ENCODE measurements at places on chromosomes 5 and 9.

DNA sequence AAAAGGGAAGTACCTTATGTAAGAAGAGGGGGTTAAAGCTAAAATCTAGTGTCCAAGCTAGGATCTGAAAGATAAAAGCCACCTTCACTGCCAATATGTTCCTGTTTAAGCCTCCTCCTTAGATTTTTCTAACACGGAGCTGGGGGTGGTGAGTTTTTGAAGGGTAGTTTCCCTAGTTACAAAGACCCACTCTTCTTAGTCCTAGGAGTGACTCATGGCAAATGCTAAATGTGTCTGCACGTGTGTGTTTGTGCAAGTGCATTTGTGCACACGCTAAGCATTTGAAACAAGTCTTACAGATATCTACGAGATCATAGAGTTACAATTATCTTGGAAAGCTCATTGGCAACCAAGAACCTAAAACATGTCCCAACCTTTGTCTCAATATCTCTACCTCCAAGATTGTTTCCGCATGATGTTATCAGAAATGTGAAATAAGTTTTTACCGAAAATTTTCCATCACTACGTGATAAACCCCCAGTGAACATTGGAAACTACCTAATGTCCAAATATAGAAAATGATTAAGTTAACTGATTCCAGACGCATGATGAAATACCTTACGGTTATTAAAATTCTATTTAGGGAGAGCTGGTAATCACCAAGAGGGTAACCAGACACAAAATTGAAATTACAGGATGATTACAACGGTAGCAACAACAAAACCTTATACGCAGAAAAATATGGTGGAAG lies 78.0 kb upstream of the HRH2 start:
- DNase-seq = no peak

GRCh38 chr9:90020276-90020871 lies 415.6 kb downstream of the GADD45G start:
- no peak for DNase-seq

- DNase-seq = no peak
These were observed 11.3 kb downstream of the CYSTM1 start for GRCh38 chr5:140186267-140186671.

DNA sequence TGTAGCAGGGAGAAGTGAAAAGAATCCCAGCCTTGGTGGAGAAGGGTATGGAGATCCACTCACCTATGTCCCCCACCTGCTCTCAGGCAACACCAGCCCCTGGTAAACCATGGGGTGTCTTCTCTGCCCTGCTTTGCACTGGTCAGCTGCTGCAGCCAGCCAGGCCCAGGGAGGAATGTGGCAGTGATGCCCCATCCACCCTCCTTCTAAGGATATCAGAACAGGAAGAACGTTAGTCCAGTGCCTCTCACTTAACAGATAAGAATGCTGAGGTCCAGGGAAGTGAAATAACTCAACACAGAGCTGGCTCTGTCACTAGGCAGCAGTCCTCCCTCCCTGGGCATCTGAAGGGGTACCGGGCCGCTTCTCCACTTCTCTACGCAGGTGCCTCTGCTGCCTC lies 9.7 kb upstream of the PPIC start:
- DNase-seq = no peak

GRCh38 chr9:136963751-136964150 lies 11.7 kb downstream of the LCN12 start:
- no peak for DNase-seq

DNA sequence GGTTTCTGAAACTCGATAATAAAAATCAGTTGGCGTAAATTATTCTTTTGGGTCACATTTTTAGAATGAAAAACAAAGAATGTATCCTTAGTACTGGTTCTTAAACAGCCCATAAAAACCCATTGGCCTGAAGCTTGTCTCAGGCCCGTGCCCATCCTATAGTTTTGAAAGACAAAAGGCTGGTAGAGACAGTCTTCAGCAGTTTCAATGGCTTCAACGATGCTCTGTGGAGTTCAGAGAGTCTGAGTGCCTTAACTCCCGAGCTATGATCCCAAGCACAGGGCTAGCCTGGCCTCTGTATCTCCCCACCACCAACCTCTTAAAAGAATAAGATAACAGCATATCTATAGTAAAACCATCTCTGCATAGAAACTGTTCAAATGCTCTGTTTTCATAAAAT lies 595.0 kb downstream of the CDH12 start:
- no peak for DNase-seq

DNA sequence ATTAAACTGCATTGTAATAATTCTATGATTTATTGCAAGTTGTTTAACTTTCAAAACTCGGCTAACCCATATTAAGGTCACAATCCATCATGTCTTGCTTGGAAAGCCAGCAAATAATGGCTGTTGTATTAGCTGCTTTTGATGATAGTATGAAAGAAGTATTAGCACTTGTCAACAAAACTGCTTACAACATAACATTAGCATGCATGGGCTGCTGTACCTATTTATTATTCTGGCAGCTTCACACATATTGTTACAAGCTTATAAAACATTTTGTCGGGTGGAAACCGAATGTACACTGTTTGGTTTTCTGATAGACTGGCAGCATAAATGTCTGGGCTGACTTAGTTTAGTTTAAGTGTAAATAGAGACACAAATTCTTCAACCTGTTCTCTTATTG lies 378.3 kb downstream of the KIAA0825 start:
- no peak for DNase-seq

- no peak for DNase-seq
These were observed 96.4 kb upstream of the NTRK2 start for GRCh38 chr9:84573083-84573482.

DNA sequence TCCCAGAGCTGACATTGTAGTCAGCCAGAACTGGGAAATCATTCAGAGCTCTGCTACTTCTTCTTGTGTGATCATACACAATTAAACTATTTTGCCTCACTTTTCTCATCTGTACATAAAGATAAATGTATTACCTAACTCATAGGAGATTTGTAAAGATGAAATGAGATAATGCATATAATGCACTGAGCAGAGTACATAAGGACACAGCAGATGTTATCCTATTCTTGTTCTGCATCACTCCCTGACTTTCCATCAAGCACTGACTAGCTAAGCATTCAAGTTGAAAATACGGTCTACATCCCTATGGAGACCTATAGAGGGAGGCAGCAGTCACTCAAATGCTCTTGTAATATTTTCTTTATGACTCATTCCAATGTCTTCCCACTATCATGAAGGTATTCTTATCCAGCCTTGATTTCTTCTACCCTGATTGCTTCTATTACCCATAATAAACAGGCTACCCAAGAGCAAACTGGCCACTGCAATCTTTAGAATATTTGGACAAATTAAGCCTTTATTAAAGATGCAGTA lies 16.3 kb upstream of the PRR16 start:
- DNase-seq = no peak

DNA sequence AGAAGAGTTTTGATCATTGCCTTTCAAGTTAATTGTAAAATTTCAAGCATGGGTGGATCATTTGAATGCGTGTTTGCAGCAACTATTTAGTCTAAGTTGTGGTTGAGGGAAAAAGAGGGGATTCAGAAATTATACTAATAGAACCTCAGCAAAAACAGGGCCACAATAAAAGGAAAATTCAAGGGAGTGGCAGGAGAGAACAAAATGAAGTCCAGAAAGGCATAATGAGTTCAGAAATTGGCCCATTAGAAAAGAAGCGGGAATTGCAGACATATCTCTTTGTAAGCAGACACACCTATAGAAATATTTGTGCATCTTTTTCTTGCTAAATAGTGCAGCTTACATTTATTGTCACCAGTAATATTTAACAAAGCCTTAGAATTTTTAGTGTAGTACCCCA lies 960.0 kb downstream of the CDH12 start:
- no peak for DNase-seq

GRCh38 chr9:134348404-134349155 lies 22.3 kb downstream of the RXRA start:
- no peak for DNase-seq

- DNase-seq = no peak
These were observed 8.6 kb upstream of the PHYKPL start for GRCh38 chr5:178241231-178241663.

GRCh38 chr5:178453224-178453623 lies 137.0 kb downstream of the COL23A1 start:
- DNase-seq = no peak

DNA sequence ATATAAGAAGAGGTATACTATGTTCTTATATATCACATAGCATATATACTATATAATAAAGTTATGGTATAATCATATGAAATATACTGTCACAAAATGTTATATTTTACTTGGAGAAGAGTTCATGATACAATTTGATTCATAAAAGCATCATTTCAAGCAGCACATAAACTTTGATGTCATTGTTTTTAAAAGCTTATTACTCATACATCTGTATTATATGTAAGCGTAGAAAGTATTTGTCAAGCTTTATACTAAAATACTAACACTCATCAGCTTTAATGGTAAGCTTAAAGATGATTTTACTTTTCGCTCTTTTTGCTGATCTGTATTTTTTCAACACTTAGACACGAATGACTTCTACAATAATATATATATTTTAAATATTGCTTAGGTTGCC lies 34.0 kb upstream of the ZNF618 start:
- no peak for DNase-seq

GRCh38 chr9:34589636-34590380 lies at the start of gene CNTFR:
TSS of gene CNTFR (minus strand) at chr9:34589724. CDS start at chr9:34568981, 20,743 bp downstream.
- DNase-seq = no peak

- DNase-seq = no peak
These were observed 9.4 kb upstream of the GABRA6 start for GRCh38 chr5:161676103-161676502.

DNA sequence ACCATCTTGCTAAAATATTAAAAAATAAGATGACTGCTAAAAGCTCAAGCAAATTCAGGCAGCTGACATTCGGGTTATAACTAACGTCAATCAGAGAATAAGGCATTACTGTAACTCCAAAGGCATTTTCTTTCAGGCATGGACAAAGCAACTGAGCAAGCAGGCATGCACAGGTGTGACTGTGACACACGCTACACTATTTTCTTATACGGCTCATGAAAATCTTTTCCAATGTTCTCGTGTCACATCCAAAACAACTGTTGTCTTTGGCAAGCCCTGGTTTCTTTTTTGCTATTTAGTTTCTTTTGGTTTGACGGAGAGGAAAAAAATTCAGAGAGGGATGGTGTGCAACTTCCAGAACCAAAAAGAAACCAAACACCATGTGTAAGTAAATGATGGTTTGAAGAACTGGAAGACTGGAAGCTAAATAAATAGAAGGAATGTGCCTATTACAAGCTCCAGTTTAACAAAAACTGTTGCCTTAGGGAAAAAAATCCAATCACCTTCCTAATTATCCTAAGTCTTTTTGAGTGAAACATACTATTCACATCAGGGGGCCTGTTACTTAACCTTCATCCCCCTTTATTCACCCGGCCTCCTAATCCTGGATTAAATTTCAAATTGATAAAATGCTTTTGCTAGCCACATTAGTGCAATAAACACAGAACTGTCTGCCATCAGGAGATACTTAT lies 277.6 kb downstream of the PSAT1 start:
- DNase-seq = no peak

- DNase-seq = no peak
These were observed 199.3 kb upstream of the PDE4D start for GRCh38 chr5:60092671-60093422.

DNA sequence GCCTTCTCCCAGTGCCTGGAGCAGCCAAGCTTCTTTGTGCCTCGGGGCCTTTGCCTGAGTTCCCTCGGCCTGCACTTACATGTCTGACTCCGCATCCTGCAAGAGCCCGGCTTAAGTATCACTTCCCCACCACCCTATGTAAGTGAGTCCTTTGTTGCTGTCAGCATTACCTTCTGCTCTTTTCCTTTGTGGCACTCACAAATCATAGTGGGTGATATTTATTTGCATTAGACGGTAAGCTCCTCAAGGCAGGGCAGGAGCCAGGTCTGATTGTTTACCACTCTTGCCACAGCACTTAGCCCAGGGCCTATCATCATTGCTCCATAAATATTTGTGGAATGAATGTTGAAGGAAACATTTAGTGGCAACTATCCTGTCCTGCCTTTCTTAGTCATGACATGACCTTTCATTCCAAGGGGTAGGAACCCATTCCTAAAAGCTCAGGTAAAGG lies 4.8 kb downstream of the GM2A start:
- no peak for DNase-seq

- no peak for DNase-seq
These were observed 223.2 kb downstream of the CACNA1B start for GRCh38 chr9:138100711-138101350.

DNA sequence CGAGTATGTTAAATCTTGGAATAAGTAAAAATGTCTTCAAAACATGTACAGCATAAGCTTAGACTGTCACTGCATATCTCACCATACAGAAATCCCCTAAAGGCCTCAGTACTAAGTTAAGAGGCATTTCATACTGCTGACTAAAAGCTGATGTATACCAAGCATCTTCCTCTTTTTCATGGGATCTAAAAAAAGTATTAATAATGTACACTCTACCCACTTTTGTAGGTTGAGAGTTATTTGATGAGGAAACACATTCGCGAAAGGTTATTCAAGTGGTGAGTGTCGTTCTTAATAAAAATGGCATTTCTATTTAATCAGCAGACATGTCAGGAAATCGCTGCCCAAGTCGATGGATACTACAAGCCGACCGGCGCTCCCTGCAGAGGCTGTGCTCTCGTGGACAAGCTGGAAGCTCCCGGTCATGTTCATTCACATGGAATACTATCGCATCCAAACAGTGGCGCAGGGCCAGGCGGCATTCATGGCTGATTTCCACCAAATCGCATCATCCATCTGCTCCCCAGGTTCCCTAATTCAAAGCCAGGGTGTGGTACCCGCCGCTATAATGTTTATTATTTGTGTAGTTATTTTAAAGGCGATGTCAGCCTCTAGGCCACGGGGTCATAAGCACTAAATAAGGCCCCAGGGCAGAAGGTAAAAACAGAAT lies 724 bp downstream of the SGTB start:
- DNase-seq = no peak

- DNase-seq = no peak
These were observed 1398.7 kb downstream of the PTPRD start for GRCh38 chr9:9214066-9214465.

DNA sequence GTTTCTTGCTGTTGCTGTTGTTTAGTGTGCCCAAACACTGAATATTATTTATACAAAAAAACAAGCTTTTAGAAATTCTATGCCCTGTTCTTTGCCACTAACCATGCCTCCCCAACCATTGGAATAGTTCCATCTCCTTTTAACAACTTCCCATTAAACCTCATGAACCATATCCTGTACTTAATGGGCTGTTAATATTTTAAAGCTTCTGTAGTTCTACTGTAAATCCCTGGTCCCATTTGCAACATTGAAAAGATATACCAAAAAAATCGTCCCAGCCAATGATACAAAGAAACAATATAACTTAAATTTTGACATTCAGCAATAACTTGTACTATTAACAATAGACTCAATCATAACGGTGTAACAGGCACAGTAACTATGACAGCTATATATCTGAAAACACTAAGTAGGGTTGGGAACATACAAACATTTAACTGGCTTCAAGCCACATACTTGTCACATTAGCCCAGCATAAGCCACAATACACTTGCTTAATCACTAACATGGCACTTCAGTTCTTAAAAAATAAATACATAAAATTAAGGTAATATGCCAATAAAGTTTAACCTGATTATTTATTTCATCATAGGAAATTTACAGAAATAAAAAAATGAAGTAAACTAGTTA lies 86.1 kb downstream of the ADAMTS6 start:
- DNase-seq = no peak
